ENCODE measurements at places on chromosomes 16 and 17.
A peak's percentile ranks its signal among the peaks of the same experiment; 100 is the strongest.

GRCh38 chr16:9534759-9535158 is 443.3 kb downstream of the HAPSTR1 start:
- DNase-seq = no peak

DNA sequence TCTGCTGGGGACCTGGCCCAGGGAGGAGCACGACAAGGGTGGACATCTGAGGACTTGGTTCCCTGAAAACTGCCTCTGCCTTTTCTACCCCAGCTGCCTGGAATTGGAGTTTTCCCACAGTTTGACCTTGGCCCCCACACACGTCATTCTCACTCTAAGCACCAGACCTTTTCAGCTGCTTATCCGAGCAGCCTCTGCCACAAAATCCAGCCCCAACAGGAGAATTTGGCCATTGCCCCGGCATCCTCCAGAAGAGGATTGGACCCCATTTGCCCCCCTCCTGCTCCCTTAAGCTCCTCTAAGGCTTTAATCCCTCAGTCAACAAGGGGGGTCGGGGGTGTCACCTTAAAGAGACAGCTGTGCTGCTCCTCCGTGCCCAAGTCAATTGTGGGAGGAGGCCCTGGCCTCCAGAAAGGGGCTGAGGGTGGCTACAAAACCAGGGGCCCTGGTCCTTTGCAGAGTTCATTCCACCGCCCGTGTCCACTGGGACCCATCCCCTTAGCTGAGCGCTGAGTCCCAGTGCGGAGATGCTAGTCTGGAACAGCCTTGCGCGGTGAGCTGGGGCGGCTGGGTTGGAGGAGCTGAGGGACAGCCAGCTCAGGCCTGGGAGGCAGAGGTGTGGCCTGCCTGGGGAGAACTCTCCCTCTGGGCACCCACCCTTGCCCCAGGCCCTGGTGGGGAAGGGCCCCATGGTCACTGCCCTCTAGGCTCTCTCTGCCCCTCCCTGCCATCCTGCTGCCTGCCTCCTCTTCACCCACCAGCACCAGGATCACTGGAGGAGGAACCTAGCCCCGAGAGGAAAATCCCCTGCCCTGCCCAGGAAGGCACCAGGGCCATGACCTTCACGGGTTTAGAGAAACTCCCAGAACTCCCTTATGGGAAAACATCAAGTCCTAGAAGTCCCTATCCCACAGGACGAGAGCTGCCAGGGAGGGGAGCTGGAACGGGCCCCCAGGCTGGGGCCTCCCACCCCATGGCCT is 18.8 kb downstream of the TTYH2 start:
- DNase-seq = no peak

DNA sequence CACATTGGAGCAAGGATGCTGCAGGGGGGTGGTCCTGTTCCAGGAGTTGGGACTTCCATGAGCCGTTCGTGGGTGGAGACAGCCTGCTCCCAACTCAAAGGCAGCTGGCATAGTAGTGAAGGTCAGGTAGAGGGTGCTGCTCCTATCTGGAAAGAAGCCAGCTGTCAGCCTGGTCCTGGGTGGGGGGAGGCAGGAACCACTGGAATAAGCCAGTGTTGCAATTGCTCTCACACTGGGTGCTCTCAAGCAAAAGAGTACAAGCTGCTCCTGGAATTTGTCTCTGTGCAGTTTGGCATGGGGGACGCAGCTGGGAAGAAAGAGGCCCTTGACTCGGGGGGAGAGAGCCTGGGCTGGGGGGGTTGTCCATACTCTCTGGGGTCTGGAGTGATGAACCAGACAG is 8.7 kb downstream of the CACNG5 start:
- no peak for DNase-seq

DNA sequence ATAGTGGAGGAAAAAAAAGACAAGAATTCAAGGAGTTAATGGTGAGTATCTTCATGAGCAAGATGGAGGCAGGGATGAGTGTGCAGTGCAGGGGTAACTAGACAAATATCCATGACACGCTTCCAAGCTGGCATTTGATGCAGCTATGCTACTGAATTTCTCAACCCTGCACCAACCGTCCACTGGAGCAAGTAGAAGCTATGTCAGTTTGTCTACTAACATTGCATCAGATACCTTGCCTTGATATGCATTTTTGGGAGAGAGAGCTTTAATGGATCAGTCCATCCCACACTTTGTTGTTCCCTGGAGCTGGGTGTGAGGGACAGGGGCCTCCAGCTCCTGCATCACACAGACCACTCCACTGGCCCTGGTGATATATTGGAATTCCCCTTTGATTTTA is 16.4 kb downstream of the CCL11 start:
- peak; percentile 34 for DNase-seq

- DNase-seq = no peak
Observed at GRCh38 chr16:53043986-53044601, 8.6 kb downstream of the CHD9NB start.

- DNase-seq = peak; percentile 96
Observed at GRCh38 chr16:24635900-24636610, 93.4 kb upstream of the TNRC6A start.

DNA sequence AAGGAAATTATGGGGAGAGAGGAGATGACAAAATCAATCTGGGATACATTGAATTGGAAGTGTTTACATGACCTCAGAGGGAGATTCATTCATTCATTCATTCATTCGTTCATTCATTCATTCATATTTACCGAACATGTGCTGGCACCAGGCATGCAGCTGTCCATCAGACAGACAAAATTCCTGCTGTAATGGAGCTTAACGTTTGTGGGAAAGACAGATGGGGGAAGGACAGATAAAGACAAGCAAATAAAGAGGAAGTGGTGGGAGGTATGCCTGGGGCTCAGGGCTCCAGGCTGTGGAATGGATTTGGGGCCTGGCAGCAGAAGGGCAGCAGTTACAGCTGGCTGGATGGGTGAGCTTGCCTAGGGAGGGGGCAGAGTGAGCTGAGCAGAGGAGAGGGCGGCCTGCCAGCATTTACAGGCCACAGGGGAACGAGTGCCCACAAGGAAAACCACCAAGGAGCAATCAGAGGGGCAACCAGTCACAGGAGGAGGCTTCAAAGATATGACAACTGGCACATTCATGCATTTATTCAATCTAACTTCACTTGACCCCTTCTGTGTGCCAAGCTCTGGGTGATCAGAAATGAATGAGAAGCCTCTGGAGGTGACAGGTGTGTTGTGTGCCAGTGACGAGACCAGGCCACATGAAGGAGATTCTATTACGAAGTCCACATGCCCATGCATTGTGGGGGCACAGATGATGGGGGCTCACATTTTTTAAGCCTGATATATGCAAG is 48.5 kb downstream of the ARHGAP27 start:
- peak; percentile 36 for DNase-seq

- no peak for DNase-seq
Observed at GRCh38 chr17:76684756-76685155, 26.0 kb downstream of the MXRA7 start.

DNA sequence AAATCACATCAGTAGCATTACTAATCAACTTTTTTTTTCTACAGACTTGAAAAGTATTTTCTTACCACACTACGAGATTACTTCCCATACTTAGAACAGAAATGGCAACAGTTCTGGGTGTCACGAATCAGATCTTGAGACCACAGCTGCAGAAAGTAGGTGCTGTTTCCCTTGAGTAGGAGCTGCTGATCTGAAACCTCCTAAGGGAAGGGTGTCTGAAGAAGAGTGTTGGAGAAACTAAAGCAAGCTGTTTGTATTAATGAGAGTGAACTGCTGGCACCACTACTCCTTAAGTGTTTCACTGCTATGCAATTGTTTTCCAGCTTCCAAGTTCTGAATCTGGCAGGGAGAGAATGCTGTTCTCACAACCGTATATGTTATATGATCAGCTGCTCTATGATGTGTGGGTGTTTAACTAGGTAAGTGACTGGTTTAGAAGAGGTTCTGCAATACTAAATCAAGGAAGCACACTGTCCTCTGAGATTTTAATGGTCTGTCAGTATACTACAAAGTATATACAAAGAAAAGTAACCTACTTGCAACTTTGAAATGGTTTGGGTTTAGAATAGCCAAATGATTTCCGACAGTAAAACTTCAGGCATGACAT is 3.3 kb downstream of the ZNF652 start:
- DNase-seq = no peak

GRCh38 chr17:70049801-70050591 is 25.0 kb upstream of the KCNJ16 start:
- peak; percentile 2 for DNase-seq

DNA sequence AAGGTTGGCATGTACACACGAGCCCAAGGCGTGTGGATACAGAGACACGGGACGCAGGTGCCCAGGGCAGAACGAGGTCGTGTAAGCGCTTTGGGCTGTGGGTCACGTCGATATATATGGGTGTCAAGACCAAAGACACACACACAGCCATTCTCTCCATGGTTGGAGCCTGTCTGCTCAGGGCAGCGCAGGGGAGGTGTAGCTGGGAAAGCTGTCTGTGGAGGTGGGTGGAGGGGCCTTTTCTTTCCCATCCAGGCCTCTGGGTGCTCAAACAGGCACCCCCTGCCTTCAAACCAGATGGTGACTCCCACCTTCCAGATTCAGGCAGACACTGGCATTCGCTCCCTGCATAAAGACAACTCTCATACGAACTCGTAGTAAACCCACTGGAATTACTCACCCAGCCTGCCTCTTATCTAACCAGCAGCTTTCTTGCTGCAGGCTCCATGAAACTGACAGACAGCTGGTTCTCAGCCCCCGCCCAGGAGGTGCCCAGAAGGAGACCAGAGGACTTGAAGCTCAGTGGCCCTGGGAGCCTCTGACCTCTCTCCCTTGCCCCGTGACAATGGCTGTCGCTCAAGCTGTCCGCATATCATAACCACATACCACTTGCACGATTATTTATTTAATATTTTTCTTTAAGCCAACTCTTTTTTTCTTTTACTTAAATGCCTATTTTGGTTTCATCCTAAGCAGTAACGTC is 237.1 kb downstream of the KATNIP start:
- no peak for DNase-seq

- DNase-seq = no peak
Observed at GRCh38 chr16:27514806-27515205, 34.9 kb downstream of the GTF3C1 start.

DNA sequence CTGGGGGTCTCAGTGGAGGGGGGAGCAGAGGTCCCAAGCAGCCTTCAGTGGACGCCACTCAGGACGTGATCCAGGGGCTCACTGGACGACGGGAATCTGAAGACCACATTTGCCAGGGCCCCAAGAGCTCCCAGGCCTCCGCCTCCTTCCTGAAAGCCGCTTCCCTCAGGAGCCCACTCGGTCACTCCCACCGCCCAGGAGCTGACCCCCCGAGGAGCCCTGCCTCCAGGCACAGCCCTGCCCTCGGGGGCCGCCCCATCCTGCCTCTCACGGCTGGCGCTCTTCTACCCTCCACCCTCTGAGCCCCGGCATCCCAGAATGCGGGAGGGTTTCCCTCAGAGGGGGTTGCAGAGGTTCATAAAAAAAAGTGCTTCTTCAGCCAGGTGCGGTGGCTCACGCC is 24.2 kb downstream of the TIMM22 start:
- DNase-seq = no peak

DNA sequence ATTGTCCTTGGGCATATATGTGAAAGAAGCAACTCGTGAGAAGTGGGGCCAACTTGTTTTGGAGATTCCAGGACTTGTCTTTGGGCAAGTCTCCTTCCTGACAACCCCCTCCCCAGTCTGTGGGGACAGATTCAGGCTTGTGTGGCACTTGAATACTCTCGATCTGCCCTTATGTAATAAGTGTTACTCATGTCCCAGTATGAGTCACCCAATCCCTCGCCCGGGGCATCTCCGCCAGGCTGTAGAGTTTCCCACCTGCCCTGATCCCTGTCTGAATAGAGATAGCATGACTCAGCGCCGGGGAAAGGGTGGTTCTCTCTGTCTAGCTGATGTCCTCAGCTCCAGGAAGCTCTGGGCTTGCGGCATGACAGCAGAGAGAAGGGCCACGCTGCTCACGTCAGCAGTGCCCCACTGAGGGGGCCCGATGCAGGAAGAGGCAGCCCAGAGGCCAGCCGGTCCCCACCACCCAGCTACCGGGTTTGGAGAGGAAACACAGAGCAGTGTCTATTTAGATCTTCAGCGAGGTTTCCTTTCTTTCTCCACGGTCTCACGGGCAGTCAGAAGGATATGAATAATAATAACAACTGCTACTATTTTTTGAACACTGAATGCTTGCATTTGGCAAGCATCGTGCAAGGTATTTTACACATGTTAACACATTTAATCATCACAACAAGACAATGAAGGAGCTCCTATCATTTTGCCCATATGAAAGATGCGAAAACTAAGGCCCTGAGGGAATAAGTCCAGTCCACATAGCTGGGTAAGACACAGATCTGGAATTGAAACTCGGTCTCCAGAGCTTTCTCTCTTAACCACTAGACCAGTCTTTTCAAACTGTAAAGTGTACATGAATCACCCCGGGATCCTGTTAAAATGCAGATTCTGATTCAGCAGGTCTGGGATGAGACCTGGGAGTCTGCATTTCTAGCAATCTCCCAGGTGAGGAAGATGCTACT is 426.7 kb upstream of the MAF start:
- peak; percentile 96 for DNase-seq

- no peak for DNase-seq
Observed at GRCh38 chr17:18953231-18953728, 1.3 kb downstream of the SLC5A10 start.

DNA sequence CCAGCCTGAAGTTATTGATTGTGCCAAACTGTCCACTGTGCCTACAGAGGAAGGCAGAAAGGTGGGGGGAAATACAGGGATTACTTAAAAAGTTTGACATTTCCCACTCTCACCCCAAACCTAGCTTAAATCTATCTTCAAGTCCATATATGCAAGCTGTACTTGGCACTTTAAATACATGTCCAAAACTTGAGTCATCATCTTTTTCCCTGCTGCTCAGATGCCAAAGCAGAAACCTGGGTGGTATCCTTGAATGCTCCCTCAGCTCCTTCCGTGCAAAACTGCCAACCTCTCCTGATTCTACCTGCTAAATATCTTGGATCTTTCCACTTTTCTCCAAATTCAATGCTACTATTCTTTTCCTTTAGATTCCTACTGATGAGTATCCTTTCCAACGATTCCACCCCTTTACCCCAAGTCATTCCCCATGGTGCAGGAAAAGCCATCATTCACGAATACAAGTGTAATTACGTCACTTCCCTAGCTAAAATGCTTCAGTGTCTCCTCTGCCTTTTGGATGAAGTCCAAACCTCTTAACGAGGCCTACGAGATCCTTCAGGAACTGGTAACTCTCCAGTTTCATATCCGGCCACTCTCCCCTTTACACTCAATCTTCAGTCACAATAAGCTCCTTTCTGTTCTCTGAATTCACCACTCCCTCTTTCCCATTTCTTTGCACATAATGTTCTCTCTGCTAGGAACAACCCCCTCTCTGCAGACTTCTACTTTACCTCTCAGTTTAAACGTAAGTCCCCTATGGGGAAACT is 9.3 kb downstream of the BECN1 start:
- DNase-seq = peak; percentile 68
